Heart right ventricle (tissue), 16 donors: ENCODE measurements at places on chromosomes 16 and 17. TPM values are rescaled to one million over a fixed set of nuclear protein-coding genes. Genes with fewer than 3 reads are reported as not detected.

Gene ZNF423
- 2.9 TPM for polyA plus RNA-seq

Gene SMYD4
- polyA plus RNA-seq, result 4.6 TPM

Gene ZP2
- polyA plus RNA-seq, result not detected

Gene GPRC5C
- polyA plus RNA-seq, result 29.5 TPM

Gene FUS
- 240 TPM for polyA plus RNA-seq

DNA sequence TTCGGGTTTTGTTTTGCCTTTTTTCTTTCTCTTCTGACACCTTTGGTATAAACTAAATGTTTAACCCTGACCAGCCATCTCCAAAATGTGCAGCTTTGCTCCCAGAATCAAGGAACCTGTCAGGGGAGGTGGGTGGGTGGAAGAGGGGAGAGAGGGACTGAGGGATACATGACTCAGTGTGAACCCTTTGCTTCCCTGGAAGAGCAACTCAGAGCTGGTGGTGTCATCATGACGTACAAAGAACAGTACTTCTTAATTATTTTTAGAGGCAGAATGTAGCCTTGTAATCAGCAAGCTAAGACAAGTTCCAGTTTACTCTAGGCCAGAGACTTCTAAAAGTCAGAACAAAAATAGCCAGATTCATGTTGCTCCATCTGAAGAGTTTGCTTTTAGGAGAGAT lies 119.6 kb upstream of the HAS3 start:
- no peak for DNase-seq

GRCh38 chr17:44575403-44575802 lies 18.1 kb downstream of the FZD2 start:
- DNase-seq, result no peak

DNA sequence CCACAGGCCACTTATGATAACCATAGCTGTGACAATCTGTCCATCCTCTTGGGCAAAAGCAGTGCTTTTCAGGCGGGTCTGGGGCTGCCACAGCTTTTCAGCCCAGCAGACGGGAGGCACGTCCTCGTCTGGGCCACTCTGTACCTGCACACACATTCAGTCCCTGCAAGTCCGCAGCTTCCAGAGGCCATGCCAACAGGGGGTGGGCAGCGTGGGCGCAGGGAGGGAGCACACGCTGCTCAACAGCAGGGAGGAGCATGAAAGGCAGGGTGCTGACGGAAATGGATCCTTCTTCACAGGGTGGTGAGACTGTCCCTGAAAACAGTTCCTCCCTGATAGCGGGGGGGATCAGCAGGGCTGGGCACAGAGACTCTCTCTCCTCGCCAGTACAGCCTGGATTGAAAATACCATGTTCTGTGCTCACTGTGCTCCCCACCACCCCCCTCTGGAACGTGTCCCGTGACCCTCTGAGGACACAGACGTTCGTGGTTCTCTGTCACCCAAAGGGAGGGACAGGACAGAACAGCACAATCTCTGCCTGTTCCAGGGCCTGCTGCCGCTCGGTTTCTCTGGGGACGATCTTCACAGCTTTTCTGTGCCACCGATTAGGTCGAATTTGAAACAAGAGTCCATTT lies 41.7 kb downstream of the PEMT start:
- no peak for DNase-seq

GRCh38 chr16:72764015-72764654 lies 283.8 kb downstream of the ZFHX3 start:
- DNase-seq, result no peak

DNA sequence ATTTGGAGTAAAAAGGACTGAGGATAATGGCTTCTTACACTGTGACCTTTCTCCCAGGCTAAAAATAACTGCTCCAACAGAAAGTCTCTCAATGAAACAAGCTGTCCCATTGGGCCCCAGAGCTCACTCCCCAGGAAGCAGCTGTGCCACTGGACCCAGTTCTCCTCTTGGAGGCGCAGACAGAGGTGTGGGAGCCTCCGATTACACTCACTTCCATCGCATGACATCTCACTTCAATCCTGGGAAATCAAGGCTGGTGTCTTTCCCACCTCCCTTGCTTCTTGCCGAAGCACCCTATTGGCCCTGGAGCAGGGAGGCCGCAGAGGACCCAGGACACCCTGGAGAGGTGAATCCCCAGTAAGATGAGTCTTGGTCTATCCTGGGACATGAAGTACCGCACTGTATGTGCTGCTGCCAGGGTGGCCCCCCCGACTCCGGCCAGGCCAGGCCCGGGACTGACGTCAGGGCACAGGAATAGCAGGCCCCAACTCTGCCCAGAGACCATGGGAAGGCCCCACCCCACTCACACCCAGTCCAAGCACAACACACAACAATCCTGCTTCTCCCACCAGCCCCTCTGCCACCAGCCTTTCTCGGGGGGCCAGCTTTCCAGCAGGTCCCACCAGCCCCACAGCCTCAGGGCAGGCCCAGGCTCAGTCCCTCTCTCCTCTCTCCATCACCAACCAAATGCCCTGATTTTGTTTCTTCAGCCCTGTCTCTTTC lies 29.5 kb downstream of the SRL start:
- DNase-seq, result peak; percentile 83

GRCh38 chr17:59752446-59752845 lies 45.0 kb downstream of the VMP1 start:
- DNase-seq, result no peak

- peak; percentile 89 for DNase-seq
These were observed 1.5 kb upstream of the GSE1 start for GRCh38 chr16:85611444-85612190.

DNA sequence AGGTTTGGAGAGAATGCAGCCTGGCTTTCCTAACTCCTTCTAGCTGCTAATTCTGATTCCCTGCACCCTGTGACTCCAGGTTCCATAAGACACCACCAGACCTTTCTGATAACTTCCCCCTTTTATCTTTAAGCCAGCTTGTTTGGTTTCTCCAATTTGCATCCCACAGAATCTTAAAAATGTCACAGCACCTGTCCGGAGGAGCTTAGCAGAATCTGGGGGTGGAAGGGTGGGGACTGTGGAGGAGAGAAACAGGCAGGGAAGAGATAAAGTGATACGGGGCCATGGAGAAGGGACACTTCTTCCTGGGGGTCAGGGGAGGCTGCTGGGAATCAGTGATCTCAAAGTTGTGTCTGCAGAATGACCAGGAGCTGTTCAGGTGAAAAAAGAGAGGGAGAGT lies 59.4 kb downstream of the FOXL1 start:
- DNase-seq, result no peak

- no peak for DNase-seq
These were observed 519 bp downstream of the ST6GALNAC2 start for GRCh38 chr17:76585033-76585648.

DNA sequence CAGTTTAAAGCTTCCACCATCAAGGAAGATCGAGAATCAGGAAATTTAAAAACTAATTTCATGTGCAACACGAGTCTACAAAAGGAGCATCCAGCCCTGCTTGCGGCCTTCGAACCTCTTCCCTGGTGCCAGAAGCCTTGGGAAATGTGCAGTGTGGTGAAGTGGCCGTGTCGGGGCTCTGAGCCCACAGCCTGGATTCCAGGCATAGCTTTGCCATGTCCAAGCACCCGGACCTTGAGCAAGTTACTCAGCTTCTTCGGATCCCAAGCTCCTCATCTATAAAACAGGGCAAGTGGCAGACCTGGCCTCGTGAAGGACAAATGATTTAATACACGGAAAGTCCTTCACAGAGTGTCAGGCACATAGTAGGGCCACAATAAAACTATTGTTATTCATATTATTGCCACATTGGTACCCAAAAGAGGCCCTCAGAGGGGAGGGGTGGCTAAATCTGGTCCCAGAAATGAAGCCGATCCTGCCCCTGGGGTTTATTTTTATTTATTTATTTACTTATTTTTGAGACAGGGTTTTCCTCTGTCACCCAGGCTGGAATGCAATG lies 34.8 kb downstream of the COTL1 start:
- DNase-seq, result no peak

GRCh38 chr16:57403965-57404817 lies at the start of gene CCL17:
Gene CCL17, plus strand, starts transcription at chr16:57404767. Its CDS starts 9,166 bp downstream, at chr16:57413933.
- DNase-seq, result no peak

DNA sequence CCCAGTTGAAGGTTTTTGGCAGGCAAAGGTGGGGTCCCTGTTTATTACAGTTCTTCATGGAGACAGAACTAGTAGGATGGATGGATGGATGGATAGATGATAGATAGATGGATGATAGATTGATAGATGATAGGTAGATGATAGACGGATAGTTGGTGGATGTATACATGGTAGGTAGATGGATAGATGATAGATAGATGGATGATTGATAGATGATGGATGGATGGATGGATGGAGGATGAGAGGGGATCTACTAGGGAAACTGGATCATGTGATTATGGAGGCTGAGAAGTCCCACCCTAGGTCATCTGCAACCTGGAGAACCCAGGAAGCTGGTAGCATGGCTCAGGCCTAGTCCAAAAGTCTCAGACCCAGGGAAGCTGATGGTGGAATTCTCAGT lies 88.6 kb downstream of the ABCC1 start:
- no peak for DNase-seq
